ENCODE measurements at places on chromosomes 3 and 15.
A peak's percentile ranks its signal among the peaks of the same experiment; 100 is the strongest.

GRCh38 chr3:85271911-85272310 lies 313.1 kb downstream of the CADM2 start:
- no peak for DNase-seq

GRCh38 chr15:73800662-73801345 lies 47.7 kb upstream of the INSYN1 start:
- no peak for DNase-seq

- DNase-seq, result no peak
These were observed 87.2 kb downstream of the USP13 start for GRCh38 chr3:179739816-179740594.

- no peak for DNase-seq
These were observed 557.3 kb downstream of the FGF12 start for GRCh38 chr3:192170031-192170430.

DNA sequence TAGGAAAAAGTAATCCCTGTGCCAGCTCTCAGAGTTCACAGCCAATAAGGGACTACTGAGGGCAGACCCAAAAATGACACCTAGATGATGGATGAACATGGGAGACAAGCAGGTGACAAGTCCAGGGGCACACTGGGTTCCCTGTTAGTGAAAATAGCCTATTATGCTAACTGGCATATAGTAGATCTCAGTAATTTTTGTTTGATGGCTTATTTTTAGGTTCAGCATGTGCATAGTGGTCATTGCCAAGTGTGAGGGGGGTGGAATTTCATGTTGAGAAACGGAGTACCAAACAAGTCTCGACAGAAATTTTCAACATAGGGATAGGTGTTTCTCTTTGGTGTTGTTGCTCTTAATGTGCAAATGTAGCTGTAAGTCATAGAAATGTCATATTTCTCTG lies 6.4 kb upstream of the ITGB5 start:
- DNase-seq, result no peak

DNA sequence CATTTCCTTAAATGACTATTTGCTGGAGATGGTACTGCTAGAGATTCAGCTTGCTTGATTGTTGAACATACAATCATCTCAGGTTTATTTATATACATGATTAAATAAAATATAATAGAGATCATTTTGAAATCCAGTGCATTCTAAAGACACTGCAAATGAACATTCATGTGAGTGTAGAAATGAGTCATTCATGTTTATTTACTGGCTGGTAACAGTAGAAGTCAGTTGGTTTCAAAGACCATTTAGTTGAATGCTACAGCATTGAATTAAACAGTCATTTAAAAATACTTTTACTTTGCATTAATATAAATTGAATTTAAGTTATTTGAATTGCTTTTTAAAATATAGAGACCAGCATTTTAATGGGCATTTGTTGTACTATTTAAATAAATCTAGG lies 551.9 kb upstream of the GOLIM4 start:
- no peak for DNase-seq

DNA sequence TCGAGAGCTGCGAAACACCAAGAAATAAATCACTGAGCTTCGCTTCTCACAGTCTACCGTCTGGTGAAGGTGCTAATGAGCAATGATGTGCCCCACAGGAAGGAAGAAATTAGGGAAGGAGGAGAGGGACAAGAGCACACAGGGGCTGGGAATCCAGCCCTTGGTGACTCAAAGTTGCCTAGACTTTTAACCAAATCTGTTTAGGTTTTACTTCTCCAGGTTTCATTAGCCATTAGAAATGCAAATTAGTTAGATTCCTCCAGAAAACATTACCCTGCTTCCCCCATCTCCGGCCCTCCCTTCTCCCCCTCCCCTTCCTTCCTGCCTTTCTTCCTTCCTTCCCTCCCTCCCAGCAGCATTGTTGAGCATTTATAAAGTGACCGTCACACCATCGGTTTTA lies 59.3 kb upstream of the UBE2E1 start:
- DNase-seq, result no peak

GRCh38 chr15:30924353-30924752 lies 20.6 kb downstream of the FAN1 start:
- no peak for DNase-seq

- DNase-seq, result no peak
These were observed 54.2 kb downstream of the SPTSSB start for GRCh38 chr3:161317077-161317476.

GRCh38 chr3:94544131-94544789 lies 481.4 kb downstream of the NSUN3 start:
- DNase-seq, result no peak

DNA sequence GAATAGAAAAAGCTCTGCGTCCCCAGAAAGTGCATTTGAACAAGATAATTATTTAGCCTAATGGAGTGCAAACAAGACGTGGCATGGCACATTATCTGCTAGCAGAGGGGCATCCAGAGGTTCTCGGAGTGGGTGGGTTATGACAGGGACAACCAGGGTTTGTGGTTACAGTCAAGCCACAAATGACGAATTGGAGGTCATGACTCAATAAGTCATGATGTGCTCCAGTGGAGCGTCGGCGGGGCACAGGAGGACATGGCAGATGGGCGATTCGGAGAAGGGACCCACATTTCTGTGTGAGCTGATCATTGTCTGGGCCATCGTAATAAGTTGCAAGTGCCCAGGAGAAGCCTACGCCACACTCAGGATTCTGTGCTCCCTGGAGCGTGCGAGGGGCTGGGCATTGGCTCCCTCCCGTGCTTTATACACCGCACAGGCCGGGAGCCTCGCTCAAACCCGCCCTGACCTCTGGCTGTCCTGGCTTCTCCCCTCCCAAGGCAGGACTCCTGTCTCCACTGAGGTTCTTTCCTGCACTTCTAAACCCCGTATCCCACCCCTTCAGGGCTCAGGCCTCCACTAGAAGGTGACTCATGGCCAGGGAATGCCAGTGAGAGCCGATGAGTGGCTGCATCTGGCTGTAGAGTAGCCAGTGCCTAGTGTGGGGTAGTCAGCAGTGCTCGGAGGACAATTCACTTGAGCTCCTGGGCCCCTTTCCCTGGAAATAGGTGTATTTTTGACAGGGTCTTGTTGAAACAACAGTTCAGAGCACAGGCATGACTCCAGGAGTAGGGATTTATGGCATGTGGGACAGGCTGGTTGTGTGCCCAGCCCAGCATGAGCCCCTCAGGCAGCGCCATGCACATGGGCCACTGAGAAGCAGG lies 67.4 kb downstream of the GRIP2 start:
- DNase-seq, result no peak

- DNase-seq, result no peak
These were observed 4.6 kb upstream of the SKIL start for GRCh38 chr3:170352936-170353335.

GRCh38 chr3:1611824-1612223 lies 486.8 kb upstream of the CNTN4 start:
- no peak for DNase-seq

DNA sequence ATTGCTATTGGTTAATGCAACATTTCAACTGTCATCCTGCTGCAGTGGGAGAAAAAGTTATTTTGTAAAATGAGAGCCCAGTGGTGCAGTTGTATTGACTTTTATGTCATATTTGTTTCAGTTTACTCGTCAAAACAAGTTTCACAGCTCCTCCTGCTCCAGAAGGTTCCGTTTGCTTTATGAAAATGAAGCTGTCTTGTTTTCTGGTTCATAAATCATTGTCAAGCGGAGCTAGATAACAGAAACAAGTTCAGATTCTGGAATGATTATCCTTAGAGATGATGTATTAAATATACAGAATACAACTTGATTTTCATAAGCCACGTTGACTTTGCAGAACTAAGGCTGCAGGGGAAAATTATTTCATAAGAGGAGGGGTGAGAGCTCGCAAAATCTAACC lies 970.5 kb upstream of the NR2F2 start:
- no peak for DNase-seq

DNA sequence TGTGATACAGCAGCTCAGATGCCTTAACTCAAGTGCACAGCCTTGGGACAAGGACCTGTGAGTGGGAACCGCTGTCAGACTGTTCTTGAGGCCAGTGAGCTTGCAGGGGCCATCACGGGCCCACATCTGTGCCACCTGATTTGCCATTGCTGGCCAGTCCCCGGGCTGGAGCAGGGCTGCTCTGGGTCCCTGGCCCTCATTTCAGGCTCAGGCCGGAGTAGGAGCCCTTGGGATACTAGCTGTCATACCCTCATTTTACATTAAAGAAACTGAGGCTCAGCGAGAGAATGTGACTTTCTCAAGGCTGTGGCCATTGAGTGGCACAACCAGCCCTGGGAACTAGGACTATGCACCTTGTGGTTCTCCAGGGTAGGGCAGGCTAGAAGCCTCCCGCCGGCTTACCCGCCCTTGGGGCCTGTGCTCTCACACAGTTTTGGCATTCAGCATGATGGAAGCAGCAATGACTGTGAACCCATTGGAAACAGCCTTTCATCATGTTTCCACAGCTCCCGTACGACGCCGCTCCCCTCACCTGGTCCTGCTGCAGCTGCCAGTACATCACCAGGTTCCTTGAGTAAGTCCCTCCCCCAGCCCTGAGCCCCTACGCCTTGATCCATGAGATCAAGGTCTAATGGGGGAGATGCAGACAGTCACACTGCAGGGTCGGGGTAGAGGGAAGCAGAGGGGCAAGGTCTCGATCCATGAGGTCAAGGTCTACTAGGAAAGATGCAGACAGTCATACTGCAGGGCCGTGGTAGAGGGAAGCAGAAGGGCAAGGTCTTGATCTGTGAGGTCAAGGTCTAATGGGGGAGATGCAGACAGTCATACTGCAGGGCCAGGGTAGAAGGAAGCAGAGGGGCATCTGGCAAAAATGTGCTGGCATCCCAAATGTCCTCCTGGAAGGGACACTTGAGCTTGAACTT lies 42.2 kb downstream of the GOLGA6L10 start:
- no peak for DNase-seq

DNA sequence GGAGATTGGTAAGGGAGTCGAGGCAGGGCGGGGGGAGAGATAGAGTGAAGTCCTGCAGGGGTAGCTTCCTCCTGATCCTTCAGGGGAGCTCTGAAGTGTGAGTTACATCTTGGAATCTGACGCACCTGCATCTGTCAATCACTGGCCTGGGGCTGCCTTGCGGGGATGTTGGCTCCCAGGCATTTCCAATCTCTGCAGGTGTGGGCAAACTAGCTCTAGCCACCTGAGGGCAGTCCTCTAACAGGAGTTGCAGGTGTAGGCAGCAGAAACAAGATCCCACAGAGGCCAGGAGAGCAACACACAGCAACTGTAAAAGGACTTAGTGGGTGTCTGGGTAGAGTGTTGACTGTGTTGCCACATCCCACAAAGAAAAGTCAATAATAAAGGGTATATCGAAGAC lies 63.6 kb downstream of the ZNF621 start:
- DNase-seq, result no peak

DNA sequence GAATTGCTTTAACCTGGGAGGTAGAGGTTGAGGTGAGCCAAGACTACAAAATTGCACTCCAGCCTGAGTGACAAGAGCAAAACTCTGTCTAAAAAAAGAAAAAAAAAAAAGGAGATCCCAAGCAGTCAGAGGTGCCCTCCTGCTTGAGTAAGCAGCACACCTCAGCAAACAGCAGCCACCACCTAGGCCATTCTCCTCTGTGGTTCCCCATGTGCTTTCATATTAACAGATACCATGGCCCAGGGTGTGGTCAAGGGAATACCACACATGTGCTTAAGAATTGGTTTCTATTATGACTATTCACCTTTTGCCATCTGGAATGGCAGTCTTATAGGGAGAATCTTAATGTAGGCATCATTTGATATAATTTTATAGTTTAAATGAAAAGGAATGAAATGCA lies 24.7 kb upstream of the CSPG5 start:
- DNase-seq, result no peak

DNA sequence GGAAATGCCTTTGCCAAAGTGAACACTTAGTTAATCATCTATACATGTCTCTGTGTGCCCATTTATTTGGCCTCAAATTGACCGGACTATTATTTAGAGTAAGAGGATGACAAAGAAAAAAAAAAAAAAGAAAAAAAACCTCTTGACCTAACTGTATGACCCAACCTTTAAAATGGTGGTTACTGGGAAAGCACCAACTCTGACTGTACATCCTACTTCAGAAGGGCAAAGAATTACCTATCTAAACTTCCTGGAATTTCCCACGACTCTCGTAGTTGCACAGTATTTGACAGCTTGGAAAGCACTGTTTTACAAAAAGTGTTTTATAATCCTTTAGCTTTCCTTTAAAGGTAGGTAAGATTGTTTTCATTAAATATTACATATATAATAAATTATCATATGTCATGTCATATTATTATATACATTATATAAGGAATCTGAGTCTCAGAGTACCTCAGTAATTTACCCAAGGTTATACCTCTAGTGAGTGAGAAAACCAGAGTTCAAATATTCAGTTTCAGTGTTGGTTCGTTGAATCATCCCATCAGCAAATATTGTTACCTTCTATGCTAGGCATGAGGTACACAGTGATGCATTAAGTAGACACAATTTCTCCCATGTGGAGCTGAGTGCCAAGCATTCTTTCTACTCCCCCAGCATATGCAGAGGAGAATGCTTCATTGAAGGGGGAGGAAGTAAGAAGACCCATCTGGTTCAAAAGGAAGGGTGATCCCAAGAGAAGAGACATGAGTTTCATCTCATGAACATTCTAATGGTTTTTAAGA lies 5.0 kb downstream of the BCL2A1 start:
- DNase-seq, result no peak

- no peak for DNase-seq
These were observed 21.0 kb upstream of the ALDH1A2 start for GRCh38 chr15:58086491-58086890.

- DNase-seq, result no peak
These were observed 9.2 kb downstream of the PLIN1 start for GRCh38 chr15:89669941-89670340.

- DNase-seq, result no peak
These were observed 192.5 kb downstream of the P3H2 start for GRCh38 chr3:189927975-189928895.

DNA sequence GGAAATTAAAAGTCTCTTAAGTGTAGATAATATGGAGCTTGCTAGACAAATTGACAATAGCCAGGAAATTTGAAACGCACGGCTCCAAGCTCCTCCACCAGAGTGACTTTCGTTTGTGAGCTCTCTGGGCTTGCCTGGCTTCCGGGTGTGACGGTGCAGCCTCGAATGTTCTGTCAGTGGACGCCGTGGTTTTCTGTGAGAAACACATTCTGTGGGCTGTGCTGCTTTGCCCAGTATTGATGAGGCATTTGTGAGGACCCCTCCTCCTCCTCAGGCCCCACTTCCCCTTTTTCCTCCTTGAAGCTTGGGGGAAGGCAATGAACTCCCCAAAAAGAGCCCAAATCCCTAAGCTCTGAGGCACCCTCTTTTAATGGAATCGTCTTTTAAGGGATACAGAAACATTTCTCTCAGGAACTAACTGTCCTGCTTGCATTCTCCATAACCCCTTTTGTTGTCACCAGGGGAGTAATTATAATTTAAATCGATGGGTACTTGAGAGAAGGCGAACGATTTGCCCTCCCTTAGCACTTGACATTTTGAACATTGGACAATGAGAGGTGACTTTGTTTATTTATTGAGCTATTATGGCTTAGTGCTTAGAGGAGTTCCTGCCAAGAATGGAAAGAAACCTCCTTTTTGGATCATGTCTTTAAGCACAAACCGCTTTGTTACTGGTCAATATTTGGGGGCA lies 40.8 kb downstream of the POLR2M start:
- DNase-seq, result peak; percentile 43

- no peak for DNase-seq
These were observed 15.8 kb downstream of the SLC9A9 start for GRCh38 chr3:143832433-143832832.

- DNase-seq, result no peak
These were observed 6.1 kb downstream of the OR5H1 start for GRCh38 chr3:98136631-98137030.

All from activated CD8-positive, alpha-beta memory T cell treated with anti-CD3 and anti-CD28 coated beads, Interleukin-2, amount 10 ng/mL, durations not matched to agents 7 days and 5 days (primary cell).